ENCODE measurements at places on chromosomes 13 and 19.

GRCh38 chr19:4015705-4016402 lies 8.3 kb downstream of the PIAS4 start:
- DNase-seq, result no peak

DNA sequence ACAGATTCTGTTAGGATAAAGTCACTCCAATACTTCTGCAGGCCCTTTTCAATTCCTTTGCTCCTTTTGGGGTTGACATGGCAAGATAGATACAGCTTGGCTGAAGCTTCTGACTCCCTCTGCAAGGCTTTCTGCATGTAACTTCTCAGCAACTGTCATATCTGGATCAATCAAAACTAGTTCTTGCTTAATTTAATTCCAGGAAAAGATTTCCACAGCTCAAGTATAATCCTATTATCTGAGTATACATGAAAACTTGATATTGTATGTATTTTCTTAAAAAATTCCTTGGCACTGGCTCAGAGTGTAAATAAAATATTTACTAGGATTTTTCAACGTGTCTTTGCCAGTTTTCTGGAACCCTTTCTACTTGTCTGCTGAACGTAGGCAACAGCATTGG lies 109.6 kb downstream of the STARD13 start:
- DNase-seq, result no peak

GRCh38 chr13:74101436-74101835 lies 32.8 kb downstream of the KLF12 start:
- DNase-seq, result no peak

DNA sequence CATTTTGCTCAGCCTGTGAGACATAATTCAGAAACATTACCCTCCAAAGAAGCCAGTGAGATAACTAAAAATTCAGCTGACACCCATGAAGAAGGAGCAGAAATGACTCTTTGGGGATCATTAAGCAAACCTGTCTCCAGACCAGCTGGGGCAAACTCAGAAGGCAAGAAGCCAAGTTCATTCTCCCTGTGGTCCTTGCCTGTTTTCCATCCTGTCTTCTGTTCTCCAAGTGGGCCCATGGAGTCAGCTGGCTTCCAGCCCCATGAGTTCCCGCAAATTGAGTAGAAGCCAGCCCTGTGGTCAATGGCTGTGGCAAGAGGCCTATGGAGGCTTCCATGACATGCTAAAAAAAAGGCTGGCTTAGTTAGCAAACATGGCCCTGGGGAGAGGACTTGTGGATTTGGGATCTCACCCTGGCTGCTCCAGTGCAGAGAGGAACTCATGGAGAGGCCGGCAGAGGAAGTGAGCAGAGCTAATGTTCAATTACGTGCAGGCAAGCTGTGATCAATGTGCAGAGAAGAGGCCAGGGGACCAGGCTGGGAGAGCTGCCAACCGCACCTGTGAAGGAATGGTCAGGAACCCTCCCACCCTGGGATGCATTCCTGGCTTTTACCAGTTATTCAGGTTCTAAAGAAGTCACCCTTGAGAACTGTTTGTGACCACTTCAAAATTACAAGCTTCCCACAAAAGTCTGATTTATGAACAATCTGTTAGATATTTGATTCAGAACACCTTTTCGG lies 229.1 kb downstream of the TSHZ3 start:
- DNase-seq, result no peak

DNA sequence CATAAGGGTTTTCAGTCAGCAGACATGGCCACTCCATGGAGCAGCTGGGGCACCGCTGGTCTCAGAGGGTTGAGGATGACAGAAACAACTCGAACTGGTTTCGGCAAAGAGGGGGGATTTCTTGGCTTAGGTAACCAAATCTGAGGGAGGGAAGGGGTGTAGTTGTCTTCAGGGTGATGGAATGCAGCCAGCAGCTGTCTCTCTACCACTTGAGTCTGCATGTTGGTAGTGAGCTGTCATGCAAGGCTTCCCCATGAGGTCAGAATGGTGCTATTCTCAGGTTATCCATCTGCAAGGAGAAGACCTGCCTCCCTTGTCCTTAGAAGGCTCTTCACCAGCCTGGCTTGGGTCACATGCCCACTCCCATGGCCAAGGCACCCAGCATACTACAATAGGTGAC lies 55.6 kb upstream of the PEG3 start:
- DNase-seq, result no peak

DNA sequence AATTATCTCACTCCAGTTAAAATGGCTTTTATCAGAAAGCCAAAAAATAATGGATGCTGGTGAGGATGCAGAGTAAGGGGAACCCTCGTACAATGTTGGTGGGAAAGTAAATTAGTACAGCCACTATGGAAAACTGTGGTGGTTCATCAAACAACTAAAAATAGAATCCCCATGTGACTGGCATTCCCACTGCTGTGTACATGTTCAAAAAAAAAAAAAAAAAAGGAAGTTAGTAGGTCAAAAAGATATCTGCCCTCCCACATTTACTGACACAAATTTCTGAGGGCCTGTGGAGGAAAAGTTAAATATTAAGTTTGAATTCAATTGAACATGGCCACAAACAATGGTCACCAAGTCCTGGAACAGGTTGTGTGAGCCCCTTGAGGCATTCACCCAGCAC lies 9.8 kb upstream of the ZSCAN5A start:
- no peak for DNase-seq

GRCh38 chr13:25869941-25870340 lies 181.9 kb downstream of the SHISA2 start:
- no peak for DNase-seq

DNA sequence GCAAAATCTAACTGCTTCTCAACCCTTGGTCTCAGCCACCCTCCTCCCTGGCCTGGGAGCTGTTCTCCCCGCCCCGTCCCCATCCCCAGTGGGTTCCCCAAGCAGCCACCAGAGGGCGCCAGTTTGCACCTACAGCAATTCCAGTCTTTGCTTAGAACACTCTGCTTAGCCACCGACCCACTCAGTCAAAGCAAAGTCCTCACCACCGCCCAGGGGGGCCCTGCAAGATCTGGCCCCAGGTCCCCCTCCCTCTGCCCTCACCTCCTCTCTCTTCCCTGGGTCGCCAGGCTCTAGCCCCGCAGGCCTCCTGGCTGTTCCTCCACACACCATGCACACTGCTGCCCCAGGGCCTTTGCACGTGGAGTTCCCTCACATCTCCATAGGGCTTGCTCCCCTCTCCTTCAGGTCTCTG lies 12.4 kb downstream of the TMEM143 start:
- DNase-seq, result peak; percentile 37

DNA sequence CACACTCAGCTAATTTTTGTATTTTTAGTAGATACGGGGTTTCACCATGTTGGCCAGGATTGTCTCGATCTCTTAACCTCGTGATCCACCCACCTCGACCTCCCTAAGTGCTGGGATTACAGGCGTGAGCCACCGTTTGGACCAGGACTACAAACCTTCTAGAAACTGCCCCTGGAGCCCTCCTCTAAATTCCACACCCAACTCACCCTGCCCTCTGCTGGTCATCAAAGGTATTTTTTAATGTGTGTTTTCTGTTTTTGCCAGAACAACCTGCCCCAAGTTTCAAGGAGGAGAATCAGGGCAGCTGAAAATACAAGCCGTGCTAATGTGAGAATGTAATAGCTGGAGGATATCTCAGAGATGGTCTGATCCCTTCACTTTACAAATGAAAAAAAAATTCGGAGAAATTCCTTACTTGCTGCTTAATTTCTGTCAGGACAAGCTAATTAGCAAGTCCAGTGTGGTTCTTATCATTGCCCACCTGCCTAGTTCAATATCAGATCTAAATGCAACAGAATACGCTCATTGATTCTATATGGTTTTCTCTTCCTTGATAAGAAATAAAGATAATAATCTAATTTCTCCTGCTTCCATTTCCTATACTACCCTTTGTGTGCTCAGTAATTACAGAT lies 4.1 kb downstream of the ATP8A2 start:
- no peak for DNase-seq

DNA sequence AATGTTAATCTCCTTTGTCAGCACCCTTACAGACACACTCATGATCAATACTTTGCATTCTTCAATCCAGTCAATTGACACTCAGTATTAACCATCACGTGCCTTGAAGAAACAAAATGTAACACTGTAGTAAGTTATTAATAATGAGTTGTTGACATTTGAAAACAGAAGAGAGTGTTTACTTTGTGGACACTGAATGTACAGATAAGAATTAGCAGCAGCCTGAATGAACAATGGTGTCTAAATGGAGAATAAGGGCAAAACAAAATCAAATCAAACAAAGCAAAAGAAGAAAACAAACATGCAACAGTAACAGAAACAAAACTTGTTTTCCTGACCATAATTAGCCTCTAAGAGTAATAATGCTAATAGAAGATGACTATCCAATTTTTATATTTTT lies 1191.1 kb upstream of the MIR17HG start:
- no peak for DNase-seq

DNA sequence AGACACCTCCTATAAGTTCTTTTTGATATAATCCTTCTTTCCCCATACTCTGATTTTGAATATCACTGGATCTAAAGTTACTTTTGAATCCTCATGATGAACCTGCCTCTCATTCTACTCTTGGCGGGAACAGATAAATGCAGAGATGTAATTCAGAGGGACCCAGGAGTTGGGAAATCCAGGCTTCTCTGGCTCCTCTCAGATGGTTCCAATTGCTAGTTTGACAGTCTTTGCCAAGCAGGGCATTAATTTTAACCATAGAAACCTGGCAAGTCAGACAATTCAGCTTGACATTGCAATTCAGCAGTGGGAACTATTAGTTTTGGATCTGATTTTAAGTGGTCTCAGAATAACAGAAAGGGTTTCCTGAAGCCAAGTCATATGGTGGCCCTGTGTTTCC lies 67.3 kb upstream of the KLF12 start:
- DNase-seq, result no peak

GRCh38 chr13:114119196-114119595 lies 13.2 kb downstream of the RASA3 start:
- no peak for DNase-seq

DNA sequence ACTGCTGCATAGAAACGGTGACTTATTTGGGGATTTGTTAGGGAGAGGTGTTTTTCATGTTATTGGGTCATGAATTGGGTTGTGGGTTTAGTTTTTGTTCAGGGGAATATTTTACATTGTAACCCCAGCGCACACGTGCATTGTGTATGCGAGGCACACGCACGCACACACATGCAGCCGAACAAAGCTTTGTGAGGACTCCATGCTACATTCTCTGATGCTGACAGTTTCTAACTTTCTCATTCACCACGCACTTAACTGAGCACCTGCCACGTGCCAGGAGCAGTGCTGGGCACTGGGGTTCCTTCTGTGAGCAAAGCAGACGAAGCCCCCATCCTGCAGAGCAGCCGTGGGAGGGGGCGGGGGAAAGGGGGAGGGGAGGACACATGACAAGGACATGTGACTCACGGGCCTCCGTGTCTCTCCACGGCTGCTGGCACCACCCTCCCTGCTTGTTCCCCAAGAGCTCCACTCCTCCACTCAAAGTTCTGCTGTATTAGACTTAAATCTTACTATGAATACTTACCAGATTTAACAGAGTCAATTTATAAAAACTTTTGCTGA lies 55.6 kb downstream of the SLC7A9 start:
- no peak for DNase-seq

DNA sequence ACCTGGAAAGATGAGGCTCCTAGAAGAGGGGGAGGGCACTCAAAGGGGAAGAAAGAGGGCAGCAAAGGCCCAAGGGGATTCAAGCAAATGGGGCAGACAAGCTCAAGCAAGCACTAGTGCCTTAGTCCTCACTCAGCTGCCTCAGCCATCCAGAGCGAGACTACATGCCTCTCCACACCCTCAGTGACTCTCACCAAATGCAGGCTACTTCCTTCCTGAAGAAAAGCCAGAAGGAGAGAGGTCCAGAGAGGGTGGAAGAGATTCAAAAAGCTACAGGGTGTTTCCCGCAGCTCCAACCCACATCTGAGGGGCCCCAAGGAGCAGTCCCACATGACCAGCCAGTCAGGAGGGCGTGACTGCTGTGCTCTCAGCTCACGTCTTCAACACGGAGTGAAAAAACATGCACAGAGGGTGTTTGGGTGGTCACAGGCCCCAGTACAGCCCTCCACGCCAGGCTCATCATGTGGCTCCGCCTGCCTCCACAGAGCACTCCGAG lies 40.5 kb downstream of the MIPEP start:
- no peak for DNase-seq

GRCh38 chr13:33369073-33369472 lies 83.5 kb upstream of the STARD13 start:
- peak; percentile 66 for DNase-seq

- no peak for DNase-seq
Measured at GRCh38 chr13:108929532-108930206, 300.3 kb downstream of the MYO16 start.

GRCh38 chr19:35590875-35591274 lies 4.9 kb downstream of the PMIS2 start:
- no peak for DNase-seq

DNA sequence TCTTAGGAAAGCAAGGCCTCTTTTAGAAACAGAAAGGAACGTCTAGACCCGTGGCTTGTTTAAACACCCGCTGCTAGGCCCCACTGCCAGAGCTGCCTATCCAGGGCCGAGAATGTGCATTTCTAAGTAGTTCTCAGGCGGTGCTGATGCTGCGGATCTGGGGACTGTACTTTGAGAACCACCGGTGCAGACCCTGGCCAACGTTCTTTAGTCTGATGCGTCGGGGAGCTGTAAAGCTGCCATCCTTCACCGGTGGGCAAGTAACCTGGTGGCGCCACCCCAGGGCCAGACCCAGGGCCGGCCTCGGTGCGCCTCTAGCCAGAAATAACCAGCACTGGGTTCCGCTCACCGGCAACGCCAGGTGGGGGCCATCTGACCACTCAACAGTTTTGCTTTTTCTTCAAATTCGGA lies 47.1 kb downstream of the TGDS start:
- DNase-seq, result no peak

- no peak for DNase-seq
Measured at GRCh38 chr19:42121656-42122069, 10.6 kb downstream of the POU2F2 start.

GRCh38 chr13:76472916-76473315 lies 413.3 kb downstream of the KCTD12 start:
- DNase-seq, result no peak

DNA sequence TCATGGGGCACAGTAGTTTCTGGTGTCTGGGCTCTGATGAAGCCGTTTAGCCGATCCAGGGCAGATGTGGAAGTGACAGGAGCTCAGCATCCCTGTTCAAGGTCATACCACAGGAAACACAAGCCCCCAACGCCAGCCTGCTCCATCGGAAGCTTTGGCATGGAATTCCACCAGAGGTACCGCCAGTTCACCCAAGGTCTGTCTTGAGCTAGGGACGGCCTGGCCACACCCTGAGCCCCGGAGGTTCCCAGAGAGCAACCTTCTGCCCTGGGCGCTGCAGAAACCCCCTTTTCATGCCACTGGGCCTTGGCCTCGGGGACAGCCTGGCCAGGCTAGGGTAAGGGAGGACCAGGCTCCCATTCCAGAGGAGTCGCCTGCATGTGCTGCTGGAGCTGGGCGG lies 39.4 kb upstream of the TPM4 start:
- DNase-seq, result no peak

GRCh38 chr13:100581030-100581429 lies 7.6 kb downstream of the GGACT start:
- no peak for DNase-seq

- DNase-seq, result no peak
Measured at GRCh38 chr13:98199480-98199879, 22.4 kb upstream of the RNF113B start.

GRCh38 chr13:66189986-66190385 lies 1040.2 kb downstream of the PCDH9 start:
- DNase-seq, result no peak

GRCh38 chr13:50927701-50928100 lies 18.1 kb downstream of the RNASEH2B start:
- no peak for DNase-seq

GRCh38 chr19:57773488-57773887 lies 4.0 kb downstream of the ZNF586 start:
- DNase-seq, result no peak
